ENCODE measurements at places on chromosomes 12 and 14.

DNA sequence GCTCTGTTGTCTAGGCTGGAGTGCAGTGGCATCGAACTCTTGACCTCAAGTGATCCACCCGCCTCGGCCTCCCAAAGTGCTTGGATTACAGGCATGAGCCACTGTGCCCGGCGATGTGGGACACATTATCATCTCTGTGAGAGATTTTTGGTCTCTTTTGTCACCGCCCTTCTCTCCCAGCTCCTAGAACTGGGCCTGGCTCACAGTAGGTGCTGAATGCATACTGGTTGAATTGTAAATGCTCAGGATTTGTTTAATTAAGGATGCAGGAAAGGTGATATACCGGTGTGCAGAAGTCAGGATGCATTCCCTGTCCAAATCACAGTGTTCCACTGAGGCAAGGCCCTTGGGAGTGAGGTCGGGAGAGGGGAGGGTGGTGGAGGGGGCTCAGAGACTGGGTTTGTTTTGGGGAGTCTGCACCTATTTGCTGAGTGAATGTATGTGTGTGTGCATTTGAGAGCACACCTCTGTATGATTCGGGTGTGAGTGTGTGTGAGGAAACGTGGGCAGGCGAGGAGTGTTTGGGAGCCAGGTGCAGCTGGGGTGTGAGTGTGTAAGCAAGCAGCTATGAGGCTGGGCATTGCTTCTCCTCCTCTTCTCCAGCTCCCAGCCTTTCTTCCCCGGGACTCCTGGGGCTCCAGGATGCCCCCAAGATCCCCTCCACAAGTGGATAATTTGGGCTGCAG is 1.0 kb upstream of the KRT18 start:
- no peak for DNase-seq

DNA sequence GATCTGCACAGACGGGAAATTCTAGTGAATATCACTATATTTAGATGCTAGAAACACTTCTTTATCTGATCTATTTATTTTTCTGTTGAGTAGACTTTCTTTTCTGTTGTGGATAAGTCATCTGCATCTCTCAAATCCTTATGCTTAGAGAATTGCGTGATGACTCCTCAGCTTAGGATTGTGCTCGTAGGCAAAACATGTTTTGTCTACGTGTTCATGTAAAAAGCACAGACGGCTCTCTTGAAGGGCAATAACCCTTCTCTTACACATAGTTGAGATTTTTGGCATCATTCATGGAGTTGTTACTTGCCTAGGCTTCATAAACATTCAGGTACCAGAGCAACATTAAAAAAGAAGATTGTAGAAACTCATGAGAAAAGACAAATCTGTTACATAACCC is 18.6 kb downstream of the PPFIBP1 start:
- peak; percentile 57 for DNase-seq

DNA sequence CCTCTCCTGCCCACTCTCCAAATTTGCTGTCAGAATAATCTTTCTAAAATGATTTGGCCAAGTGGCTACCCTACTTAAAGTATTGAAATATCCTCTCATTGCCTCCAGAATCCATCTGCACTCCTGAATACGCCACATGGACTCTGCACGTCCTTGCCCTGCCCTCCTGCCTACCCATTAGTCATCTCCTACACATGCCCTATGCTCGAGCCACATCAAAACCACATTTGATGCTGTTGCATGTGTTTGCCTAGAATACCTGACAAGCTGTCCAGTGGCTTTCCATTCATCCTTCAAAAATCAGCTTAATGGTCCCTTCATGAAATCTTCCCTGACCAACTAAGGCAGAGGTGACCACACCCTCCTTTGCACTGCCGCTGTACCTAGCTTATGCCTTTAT is 17.0 kb downstream of the VCPKMT start:
- no peak for DNase-seq

GRCh38 chr12:51470116-51470515 is 45.5 kb downstream of the SLC4A8 start:
- no peak for DNase-seq

- no peak for DNase-seq
These were observed 38.1 kb upstream of the C12orf50 start for GRCh38 chr12:88067301-88067700.

GRCh38 chr12:131832321-131833231 is 4.4 kb downstream of the MMP17 start:
- DNase-seq: peak; percentile 89

DNA sequence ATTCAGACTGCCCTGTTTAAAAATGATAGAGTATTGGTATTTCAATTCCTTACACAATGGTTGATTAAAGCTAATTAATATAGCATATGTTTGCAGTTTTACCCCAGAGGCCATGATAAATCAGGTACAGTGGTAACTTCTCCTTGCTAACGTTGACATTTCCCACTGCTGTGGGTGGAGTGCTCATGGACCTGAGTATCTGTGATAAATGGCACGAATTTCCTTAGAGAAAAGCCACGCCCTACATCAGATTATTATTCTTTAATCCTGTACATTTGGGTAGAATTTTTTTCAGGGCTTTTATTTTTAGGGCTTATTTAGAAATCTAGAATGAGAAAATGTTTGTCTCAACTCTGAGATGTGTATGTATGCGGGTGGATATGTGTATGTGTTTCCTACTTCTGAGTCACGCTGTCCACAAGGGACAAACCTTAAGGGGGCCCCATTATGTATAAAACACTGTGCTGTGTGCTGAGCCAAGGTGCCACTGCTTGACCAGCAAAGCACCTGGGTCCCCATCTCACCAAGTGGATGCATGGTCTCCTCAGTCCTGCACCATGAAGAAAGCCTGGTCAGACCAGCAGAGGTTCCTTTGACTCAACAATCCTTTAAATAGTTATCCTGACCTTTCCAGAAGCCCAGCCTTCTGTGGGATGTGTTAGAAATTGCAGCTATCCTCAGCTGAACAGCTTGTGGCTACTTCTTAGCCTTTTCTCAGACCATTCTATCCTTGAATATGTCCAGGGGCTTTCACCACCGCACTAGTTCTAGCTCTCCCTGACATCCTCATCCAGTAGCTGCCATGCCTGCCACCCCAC is 57.9 kb upstream of the STK38L start:
- peak; percentile 36 for DNase-seq

DNA sequence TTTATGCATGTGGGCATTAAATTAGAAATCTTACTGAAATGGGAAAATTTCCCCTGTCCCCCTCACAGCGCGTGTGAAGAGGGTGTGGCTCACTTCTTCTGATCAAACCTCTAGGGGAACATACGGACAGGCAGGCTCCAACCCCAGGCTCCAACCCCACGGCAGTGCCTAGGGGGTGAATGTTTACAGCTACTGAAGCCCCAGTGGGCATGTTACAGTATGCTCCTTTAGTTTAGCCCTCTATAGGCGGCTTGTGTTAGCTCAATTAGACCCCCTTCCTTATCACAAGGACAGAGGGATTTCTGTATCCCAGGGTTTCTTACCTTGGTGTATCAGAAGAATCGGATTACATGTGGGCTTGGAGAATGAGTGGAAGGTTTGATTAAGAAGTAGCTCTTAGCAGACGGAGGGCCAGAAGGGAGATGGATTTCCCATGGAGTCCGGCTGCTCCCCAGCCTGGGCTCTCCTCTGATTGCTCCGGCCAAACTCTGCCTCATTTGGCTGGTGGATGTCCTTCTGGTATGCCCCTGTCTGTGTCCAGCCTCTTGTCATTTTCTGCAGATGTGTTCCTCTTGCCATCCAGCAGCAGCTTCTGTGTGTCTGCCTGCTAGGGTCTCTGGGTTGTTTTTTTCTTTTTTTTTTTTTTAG is 223.7 kb downstream of the TMTC2 start:
- no peak for DNase-seq

DNA sequence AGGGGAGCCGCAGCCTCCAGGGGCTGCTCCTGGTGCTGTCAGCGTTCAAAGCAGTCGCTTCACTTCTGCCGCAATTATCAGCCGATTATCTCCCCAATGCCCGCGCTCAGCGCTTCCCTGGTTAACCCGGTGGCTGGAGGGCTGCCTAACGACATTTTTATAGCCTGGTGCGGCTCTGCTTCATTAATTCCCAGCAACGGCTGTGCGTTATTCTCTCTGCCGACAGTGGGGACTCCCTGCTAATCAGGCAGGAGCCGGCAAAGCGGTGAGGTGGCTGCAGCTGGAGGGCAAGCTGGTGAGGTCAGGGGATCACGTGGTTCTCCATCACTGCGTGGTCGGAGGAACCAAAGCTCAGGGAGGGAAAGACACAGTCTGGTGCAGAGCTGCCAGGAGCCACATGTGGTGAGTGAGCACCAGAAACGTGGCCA is 62.9 kb downstream of the GLRX5 start:
- DNase-seq: peak; percentile 55

- no peak for DNase-seq
These were observed 1.0 kb downstream of the ATXN7L3B start for GRCh38 chr12:74538491-74539258.

DNA sequence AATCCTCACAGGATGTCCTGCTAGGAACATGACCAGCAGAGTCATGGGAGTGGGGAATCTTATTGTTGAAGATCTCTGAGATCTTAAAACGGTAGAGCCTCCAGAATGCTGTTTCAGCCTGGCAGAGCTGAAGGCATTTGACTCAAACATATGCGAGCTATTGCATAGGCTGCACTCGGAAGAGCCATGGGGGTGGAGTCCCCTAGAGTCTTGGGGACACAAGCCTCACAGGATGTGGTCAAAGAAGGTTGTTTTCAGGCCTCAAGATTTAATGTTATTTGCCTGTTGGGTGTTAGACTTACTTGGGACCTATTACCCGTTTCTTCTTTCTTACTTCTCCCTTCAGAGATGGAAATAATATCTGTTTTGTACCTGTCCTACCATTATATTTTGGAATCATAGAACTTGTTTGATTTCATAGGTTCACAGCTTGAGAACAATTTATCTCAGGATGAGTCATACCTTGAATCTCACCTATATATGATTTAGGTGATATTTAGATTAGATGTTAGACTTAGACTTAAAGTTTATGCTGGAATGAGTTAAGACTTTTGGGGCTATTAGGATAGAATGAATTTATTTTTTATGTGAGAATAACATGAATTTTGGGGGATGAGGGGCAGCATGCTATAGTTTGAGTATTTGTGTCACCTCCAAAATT is 172.2 kb upstream of the ATP2B1 start:
- no peak for DNase-seq

GRCh38 chr14:63493246-63493645 is 49.9 kb downstream of the PPP2R5E start:
- DNase-seq: no peak

- no peak for DNase-seq
These were observed 19.1 kb upstream of the DNAH10 start for GRCh38 chr12:123743002-123743401.

DNA sequence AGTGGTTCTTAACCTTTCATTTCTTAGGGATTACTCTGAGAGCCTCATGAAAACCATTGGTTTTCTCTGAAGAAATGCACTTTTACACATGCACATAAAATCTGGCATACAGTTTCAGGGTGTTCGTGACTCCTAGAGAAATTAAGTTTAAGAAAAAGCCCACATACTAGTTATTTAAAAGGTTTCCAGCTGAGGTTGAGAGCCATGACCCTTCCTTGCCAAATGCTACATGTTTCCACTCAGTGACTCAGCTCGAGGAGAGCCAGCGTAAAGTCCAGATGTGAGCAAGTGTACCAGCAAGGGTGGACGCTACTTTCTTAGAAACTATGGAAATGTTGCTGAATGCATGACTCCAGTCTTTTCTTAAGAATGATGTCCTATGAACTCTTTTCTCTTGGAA is 42.7 kb upstream of the FLRT2 start:
- peak; percentile 82 for DNase-seq

DNA sequence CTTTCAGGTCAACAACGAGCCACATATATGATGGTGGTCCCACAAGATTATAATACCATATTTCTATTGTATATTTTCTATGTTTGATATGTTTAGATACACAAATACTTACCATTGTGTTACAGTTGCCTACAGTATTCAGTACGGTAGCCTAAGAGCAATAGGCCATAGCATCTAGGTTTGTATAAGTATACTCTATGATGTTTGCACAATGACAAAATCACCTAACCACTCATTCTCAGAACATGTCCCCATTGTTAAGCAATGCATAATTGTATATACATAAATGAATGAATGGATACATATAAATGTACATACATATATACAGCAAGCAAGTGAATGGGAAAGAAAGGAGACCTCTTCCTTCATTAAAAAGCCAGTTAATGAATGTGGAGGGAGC is 23.8 kb downstream of the TMTC1 start:
- no peak for DNase-seq

GRCh38 chr14:100644784-100645183 is 57.6 kb upstream of the BEGAIN start:
- DNase-seq: no peak

DNA sequence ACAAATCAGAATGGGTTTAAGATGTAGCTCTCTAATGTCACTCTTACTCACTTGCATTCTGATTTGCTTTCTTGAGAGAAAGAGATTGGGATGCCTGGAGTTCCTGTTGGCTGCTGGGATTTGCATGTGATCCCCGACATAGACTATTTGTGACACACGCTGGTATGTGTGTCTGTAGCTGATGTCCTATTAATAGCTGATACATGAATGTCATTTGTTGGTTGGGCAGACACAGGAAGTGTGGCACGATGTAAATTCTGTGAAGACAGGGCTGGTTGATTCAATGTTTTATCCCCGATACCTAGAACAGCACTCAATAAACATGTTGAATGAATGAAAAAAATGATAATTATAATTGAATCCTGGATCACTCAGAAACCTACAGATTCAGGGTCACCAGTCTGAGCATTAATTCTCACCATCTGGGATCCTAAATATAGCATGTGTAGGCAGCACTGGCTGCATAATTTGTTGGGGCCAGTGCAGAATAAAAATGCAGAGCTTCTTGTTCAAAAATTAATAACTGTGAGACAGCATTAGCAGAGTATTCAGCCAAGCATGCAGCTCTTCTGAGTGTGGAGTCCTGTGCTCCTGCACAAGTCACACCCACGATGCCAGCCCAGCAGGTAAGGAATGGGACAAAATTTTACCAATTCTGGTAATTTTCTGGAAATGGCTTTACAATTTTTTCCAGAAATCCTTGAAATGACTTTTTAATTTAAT is 35.5 kb upstream of the SOCS2 start:
- peak; percentile 20 for DNase-seq

Measured in AG20443 (cell line).